HCT116 (cell line): ENCODE measurements at places on chromosomes 16 and 17. TPM values are rescaled to one million over a fixed set of nuclear protein-coding genes. Genes with fewer than 3 reads are reported as not detected.

Gene PRR11
- total RNA-seq = 86.7 TPM

Gene ASGR2
- 0.32 TPM for total RNA-seq

Gene PDIA2
- total RNA-seq = 0.93 TPM

Gene GGT6
- total RNA-seq = 0.10 TPM

Gene CACNG3
- not detected for total RNA-seq

Gene KRT13
- 3.7 TPM for total RNA-seq

Gene MLKL
- 8.3 TPM for total RNA-seq

Gene HAS3
- total RNA-seq = 140 TPM
